Hematopoietic multipotent progenitor cell treated with erythropoietin and hydrocortisone succinate and interleukin-3 and kit ligand, for 8 days (in vitro differentiated cells): ENCODE measurements at places on chromosomes 6 and 20.
A peak's percentile ranks its signal among the peaks of the same experiment; 100 is the strongest.

GRCh38 chr6:34098045-34098936, 47.6 kb downstream of the GRM4 start:
- no peak for DNase-seq

DNA sequence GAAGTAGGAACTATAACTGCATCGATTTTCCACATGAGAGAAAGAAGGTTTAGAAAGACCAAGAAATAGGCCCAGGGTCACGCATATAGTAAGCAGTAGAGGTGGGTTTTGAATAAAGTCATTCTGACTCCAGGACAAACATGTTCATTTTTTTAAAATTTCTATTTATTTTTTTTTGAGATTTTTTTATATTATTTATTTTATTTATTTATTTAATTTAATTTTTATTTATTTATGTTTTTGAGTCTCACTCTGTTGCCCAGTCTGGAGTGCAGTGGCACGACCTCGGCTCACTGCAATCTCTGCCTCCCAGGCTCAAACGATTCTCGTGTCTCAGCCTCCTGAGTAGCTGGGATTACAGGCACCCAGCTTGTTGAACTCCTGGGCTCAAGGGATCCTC, 13.2 kb upstream of the SEC63 start:
- no peak for DNase-seq

DNA sequence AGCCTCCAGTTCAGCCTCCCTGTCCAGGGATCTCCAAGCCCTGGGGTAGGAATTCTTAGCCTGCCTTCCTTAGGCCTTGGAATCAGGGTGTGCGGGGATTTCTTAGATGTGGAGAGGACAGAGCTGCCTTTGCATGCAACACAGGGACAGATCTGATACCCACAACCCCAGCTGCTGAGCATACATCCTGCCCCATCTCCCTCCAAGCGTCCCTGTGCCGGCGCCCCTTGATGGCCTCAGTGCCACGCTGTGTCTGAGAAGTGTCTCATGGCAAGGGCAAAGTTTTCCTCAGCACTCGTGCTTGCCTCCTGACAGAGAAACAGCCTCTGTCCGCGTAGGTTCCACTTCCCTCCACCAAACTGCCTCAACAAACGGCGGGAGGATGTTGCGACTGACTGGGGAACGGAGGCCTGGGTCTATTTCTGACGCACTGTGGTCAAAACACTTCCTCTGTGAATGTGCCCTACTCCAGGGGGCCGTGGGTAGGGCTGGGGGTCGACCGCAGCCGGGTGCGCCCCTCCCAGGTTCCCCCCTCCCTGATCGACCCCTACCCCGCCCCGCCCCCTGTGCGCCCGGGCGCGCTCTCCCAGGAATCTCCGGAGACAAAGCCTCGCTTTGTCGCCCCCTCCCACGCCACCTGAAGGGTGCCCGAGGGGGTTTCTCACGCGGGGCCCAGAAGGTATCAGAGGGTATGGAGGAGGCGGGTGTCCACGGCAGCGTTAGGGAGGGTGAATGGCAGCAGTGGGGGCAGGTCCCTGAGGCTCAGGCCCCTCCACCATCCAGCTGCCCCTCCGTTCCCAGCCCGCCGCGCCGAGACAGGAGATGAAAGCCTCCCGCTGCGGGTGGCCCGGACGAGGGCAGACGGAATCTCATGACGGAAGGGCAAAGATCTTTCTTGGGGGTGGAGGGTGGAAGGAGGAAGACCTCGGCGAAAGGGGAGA, 806 bp downstream of the MICAL1 start:
- no peak for DNase-seq

DNA sequence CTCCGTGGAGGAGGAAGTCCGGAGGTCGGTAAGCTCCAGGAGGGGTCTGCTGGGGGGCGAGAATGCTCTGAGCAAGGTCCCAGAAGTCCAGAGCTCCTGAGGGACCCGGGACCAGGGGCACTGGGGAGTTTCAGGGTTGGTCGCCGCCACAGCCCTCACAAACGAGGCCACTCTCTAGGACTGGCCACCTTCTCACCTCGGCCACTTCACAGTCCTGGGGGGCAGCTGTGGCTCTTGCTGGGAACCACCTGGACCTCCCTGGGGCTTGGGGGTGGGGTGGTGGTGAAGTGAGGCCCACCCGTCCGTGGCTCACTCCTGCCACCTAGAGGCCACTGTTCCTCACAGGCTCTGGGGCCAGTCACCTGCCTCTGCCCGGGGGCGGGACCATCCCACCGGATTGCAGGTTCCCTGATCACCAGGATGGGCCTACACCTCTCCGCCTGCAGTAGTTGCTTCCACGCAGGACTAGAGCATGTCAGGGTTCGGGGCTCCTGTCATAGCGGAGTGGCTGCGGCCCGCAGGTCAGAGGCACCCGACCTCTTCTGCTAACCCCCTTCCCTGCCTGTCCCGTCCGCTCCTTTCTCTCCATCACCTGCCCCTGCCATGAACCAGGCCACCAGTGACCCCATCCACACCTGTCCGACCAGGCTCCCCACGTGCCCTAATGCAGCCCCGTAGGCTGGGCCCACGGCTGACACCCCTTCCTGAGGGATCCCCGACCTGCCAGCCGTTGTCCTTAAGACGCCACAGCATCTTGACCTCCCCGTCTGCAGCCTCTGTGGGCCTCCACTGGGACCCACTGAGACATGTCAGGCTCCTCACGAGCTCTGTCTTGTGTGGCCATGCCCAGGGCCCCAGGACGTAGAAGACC, 5.1 kb upstream of the TCEA2 start:
- DNase-seq = peak; percentile 58

DNA sequence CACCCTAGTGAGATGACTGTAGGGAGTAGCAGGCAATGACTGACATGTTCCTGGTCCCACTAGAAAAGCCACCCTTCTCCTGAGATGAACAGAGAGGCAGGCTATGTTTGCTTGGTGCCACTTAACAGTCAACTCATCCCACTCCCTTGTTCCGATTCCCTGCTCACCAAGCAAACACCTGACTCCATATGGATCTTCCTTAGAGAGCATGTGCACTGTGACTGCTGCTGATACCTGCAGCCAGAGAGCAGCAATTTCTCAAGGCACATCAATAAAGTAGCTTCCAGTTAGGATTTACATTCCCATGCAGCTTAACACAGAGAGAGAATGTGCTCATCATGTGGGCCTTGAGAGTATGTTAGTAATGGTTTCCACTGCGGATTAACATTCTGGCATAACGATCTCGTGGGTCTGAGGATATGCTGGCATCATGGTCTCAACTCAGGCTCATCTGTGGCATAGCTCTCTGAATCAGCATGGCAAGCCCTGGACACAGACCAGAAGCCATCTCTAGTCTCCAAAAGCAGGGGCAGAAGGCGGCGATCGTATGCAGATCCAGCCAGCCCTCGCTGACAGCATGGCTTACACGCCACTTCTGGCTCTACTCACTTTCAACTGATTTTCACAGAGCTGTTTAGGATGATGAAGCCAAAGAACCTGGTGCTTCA, 43.9 kb downstream of the ATXN1 start:
- no peak for DNase-seq

DNA sequence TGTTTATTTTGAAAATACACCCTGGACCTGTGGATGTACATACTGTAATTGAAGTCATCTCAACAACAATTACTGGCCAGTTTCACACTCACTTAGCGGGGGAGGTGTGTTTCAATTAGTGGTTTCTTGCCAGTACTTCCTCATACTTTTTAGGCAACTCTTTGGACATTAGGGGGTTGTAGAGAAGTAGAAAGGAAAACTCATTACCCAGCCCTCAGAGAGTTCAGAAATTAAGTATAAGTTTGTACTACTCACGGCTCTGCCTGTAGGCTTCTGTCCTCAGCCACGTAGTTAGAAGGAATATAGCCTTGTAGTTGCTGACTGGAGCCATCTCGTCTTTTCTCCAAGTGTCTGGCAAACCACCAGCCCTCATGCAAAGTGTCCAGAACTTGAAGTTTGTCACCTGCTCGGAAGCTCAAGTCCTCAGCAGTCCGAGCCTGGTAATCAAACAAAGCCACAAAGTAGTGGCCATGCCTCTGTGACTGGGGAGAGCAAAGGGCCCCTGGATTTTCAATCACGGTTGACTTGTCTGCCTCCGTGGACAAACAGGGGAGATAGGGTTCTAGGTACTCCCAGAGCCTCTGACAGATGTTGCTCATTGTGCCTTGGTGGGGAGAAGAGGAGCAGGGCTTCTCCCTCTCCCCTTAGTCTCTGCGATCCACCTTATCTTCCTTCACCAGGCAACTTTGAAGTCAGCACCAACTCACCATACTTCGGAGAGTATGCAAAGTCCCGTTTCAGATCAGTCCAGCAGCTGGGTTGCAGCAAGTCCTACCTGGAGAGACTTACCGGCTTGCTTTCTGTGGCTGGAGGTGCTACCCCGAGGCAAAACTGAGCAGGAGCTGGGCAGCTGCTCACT, 749 bp downstream of the FRK start:
- no peak for DNase-seq

- DNase-seq = no peak
Measured at GRCh38 chr20:44006578-44006977, 91.9 kb downstream of the TOX2 start.

- no peak for DNase-seq
Measured at GRCh38 chr6:104014163-104014959, 845.4 kb downstream of the HACE1 start.

DNA sequence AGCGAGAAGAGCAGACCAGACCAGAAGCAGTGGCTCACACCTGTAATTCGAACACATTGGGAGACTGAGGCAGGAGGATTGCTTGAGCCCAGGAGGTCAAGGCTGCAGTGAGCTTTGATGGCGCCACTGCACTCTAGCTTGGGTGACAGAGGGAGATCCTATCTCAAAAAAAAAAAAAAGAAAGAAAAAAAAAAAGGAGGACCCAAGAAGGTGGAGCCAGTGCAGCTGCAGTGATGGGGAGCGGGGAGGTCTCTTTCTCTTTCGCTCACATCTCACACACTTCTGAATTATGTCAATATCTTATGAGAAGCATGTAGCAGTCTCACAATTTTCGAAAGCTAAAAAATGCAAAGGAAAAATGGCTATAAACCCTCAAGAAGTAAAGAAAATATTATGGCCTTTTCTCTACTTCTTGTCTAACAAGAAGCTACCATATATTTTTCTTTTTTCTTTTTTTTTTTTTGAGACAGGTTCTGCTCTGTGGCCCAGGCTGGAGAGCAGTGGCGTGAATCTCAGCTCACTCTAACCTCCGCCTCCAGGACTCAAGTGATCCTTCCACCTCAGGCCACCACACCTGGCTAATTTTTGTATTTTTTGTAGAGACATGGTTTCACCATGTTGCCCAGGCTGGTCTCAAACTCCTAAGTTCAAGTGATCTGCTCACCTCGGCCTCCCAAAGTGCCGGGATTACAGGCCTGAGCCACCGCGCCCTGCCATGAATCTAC, 3.8 kb upstream of the SPO11 start:
- DNase-seq = no peak

- DNase-seq = no peak
Measured at GRCh38 chr6:90472716-90473115, 114.2 kb downstream of the MAP3K7 start.

GRCh38 chr6:131948692-131949619, 2.2 kb downstream of the CCN2 start:
- DNase-seq = no peak

DNA sequence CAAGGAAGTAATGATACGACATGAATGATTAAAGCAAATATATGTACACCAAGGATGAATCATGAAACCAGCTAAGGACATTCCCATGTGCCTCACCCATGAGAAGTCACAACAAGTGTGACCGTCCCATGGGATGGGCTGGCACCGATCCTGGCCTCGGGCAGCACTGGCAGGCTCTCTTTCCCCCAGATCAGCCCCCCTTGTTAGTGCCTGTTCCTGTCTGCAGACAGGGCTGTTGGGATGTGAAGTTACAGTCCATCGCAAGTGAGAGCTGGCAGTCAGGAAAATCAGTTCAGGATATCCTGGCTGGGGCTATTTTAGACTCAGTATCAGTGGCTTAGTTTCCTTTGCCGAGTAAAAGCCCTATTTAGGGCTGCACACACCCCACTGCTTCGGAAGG, 129.2 kb upstream of the SNX9 start:
- no peak for DNase-seq

- DNase-seq = no peak
Measured at GRCh38 chr6:46011188-46012085, 4.2 kb downstream of the CLIC5 start.

GRCh38 chr6:106757267-106757666, 127.9 kb downstream of the QRSL1 start:
- DNase-seq = no peak

DNA sequence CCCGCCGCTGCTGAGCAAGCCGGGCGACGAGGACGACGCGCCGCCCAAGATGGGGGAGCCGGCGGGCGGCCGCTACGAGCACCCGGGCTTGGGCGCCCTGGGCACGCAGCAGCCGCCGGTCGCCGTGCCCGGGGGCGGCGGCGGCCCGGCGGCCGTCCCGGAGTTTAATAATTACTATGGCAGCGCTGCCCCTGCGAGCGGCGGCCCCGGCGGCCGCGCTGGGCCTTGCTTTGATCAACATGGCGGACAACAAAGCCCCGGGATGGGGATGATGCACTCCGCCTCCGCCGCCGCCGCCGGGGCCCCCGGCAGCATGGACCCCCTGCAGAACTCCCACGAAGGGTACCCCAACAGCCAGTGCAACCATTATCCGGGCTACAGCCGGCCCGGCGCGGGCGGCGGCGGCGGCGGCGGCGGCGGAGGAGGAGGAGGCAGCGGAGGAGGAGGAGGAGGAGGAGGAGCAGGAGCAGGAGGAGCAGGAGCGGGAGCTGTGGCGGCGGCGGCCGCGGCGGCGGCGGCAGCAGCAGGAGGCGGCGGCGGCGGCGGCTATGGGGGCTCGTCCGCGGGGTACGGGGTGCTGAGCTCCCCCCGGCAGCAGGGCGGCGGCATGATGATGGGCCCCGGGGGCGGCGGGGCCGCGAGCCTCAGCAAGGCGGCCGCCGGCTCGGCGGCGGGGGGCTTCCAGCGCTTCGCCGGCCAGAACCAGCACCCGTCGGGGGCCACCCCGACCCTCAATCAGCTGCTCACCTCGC, 1.5 kb downstream of the ARID1B start:
- DNase-seq = peak; percentile 55

DNA sequence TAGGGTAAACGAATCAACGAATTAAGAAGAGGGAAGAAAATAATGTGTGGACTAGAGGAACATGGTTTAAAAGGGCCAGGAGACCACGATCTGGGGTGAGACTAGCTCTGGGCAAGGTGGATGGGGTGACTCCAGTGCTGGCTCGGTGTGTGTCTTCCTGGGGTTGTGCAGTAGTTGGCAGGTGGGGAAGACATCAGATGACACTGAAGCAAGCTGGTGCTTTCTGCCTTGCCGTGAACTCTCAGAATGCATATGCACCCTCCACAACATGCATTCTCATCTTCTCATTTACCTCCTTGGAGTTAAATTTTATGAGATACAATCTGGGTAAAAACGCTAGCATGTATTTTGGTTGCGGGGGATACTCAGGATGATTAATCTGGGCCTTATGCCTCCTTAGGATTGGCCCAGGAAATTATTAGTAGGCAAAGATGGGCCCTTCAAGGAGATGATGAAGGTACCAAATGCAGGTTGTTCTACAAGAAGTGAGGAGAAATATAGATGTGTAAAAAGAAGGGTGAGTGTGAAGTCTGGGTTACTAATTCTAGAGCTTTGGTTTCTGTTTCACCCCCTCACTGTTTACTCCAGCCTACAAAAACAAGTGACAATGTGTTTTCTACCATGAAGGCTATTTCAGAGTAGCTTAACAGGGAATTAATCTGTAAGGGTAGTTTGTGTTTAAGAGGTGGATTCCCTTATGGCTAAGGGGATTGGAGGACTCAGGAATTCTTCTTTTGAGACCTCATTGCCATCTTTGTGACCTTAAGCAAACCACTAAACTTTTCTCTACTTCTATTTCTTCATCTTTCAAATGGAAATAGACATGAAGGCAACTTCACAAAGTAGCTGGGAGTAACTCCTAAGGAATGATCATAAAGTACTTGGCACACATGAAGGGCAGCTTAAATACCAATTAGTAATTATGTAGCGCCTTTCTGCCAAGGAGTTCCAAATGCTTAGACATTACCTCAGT, 71.0 kb upstream of the SUPT3H start:
- DNase-seq = no peak
